Natural killer cell (primary cell): ENCODE measurements at places on chromosomes 16 and 17. TPM values are rescaled to one million over a fixed set of nuclear protein-coding genes. Genes with fewer than 3 reads are reported as not detected.

- DNase-seq = no peak
These were observed 239.4 kb downstream of the MRTFB start for GRCh38 chr16:14310519-14310991.

- no peak for DNase-seq
These were observed 62.6 kb downstream of the PRKCA start for GRCh38 chr17:66364990-66365490.

DNA sequence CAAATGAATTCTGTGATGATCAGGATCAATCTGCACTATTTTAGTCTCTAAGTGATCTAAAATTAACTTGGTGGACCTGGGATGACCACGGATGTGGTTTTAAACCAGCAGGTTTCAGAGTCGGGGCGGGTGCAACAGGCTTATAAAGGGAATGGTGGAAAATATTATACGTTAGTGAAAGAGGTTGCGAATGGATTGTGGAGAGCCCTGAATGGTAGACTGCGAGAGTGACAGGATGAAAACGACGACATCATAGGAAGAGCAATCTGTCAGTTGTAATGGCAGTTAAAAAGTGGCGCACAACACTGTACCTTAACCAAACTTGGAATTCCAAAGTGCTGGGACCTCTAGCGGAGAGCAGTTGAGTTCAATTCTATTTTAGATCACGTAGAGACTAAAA lies 1.2 kb upstream of the CYB5B start:
- no peak for DNase-seq

- no peak for DNase-seq
These were observed 454.8 kb upstream of the SOX9 start for GRCh38 chr17:71666047-71666446.

Gene CLEC10A
- 1.8 TPM for total RNA-seq

- DNase-seq = no peak
These were observed 43.9 kb downstream of the AATF start for GRCh38 chr17:36992701-36993100.

- DNase-seq = no peak
These were observed 887.8 kb upstream of the SOX9 start for GRCh38 chr17:71232801-71233559.
